NK-92 treated with Interleukin-12 subunit alpha and Interleukin-12 subunit beta, amount 100 ng/mL, for 24 hours (cell line): ENCODE measurements at places on chromosomes 3 and 15.
A peak's percentile ranks its signal among the peaks of the same experiment; 100 is the strongest.

- DNase-seq, result no peak
Observed at GRCh38 chr3:151329363-151329762, at the start of gene P2RY13. Gene P2RY13, minus strand, starts transcription at chr3:151329549. Its CDS starts 21 bp downstream, at chr3:151329528.

DNA sequence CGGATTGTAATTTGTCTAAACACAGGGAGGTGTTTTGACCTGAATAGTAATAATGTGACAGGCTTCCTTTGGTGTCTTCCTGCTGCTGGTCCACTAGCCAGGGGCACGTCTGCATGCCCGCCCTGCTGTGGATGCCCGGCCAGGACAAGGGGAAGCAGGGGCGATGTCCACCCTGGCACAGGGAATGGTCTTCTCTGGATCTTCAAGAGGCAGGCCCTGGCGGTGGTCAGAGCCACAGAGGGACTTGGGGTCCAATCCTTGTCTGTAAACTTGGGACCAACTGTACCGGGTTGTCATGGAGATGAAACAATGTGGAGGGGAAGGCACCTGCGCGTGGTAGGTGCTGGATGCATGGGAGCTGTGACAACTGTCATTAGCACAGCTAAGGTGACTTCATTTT, 134.1 kb downstream of the RPLP1 start:
- DNase-seq, result no peak

- DNase-seq, result no peak
Observed at GRCh38 chr3:103218793-103219192, 784.0 kb downstream of the ZPLD1 start.

- DNase-seq, result no peak
Observed at GRCh38 chr15:78598348-78598747, 22.4 kb downstream of the CHRNA3 start.

DNA sequence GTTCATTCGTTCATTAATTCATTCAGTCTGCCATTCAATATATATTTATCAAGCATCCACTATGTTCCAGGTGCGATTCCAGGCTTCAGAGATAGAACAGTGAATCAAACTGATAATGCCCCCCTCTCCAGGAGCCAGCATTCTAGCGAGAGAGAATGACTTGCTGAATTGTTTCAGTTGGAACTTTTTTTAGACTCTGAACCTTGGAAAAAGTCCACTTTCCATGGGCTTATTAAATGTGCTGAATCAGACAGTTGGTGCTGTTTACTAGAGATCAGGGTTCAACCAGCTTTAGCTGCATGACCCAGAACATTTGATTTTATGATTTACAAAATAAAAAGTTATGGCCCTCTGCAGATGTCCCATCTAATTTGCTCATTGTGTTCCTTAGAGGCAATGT, 213.2 kb downstream of the THSD4 start:
- no peak for DNase-seq

GRCh38 chr3:49701388-49702077, 12.2 kb downstream of the RNF123 start:
- no peak for DNase-seq

GRCh38 chr3:154176036-154176435, 54.8 kb downstream of the ARHGEF26 start:
- no peak for DNase-seq

DNA sequence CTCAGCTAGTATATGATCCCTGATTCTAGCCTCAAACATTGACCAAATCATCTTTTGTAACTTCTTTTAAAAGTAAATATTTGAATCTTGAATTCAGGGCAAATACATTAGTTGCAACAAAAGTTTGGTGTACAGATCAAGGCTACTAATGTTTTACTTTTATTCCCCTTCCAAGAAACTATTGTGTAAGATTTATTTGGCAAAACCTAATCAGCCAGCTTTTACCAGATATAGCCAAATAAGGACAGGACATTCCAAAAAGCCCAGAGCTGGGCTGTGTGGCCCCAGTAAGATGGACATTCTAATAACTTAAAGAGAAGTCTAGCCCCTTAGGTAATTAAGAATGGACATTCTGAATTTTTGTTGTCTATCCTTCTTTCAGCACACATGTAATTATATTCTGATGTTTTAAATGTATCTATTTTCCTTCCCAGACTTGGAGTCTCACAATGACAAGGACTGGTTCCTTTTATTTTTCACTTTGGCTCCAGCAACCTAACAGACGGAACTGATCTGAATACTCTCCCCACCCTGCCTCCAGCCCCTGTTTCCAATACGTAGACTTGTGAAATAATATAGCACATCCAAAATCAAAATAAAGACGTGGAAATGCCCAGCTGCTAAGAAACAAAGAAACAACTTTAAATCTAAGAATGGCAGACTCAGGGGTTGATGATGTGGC, 48.1 kb downstream of the STARD5 start:
- no peak for DNase-seq

GRCh38 chr15:101296418-101297405, 1.7 kb upstream of the SNRPA1 start:
- no peak for DNase-seq

DNA sequence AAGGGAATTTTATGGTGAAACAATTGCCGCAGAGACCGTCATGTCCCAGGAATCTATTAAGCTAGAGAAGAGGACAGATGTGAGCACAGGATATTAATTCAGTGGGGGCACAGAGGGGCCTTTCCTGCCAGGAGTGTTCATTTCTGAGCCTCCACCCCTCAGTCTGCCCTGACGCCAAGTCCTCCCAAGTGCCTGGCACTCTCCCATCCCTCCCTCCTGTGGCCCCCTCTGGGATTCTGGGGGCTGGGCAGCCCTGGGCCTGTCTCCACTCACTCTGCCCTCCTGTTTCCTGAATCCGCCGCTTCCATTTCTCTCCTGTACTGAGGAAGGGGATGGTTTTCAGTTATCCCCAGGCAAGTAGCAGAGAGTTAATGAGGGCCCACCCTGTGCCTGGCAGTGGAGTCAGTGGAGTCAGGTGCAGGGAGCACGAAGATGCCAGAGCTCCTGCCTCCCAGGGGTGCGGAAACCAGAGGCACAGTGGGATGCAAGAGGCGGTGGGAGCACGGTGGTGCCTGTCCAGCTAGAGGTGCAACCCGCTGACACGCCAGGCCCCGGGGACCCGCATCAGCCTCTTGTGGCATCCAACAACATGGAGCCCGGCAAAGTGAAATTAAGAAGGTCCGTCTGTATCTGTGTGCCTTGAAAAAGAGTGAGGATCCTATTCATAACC, 212.5 kb downstream of the XXYLT1 start:
- no peak for DNase-seq

GRCh38 chr3:73548436-73548835, 76.3 kb downstream of the PDZRN3 start:
- no peak for DNase-seq

DNA sequence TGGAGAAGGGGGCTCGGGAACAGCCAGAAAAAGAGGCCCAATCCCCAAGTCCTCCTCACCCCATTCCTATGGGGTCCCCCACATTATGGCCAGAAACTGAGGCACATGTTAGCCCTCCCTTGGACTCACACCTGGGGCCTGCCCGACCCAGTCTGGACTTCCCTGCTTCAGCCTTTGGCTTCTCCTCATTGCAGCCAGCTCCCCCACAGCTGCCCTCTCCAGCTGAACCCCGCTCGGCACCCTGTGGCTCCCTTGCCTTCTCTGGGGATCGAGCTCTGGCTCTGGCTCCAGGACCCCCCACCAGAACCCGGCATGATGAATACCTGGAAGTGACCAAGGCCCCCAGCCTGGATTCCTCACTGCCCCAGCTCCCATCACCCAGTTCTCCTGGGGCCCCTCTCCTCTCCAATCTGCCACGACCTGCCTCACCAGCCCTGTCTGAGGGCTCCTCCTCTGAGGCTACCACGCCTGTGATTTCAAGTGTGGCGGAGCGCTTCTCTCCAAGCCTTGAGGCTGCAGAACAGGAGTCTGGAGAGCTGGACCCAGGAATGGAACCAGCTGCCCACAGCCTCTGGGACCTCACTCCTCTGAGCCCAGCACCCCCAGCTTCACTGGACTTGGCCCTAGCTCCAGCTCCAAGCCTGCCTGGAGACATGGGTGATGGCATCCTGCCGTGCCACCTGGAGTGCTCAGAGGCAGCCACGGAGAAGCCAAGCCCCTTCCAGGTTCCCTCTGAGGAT, 10.6 kb downstream of the MAP1A start:
- no peak for DNase-seq

DNA sequence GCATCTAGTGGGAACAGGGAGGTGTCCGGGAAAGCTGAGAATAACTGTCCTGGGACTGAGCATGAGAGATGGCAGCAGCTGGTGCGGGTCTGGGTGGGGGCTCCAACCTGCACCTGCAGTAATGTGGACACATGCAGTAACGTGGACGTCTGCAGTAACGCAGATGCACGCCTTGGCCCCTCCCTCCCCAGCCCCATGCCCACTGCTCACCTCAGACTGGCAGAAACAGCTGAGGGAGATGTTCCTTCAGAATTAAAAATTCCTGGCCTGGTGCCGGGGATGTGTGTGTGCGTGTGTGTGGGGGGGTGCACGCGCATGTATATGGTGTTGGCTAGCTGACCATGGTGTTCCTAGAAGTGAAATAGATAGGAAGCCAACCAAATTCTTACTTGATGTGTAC, 86.7 kb upstream of the OXTR start:
- DNase-seq, result no peak

GRCh38 chr3:13194285-13195209, 121.3 kb upstream of the IQSEC1 start:
- no peak for DNase-seq

- DNase-seq, result no peak
Observed at GRCh38 chr3:183370391-183370790, 58.0 kb downstream of the MCF2L2 start.

- no peak for DNase-seq
Observed at GRCh38 chr3:127090218-127091160, 102.4 kb upstream of the PRR23E start.

- DNase-seq, result no peak
Observed at GRCh38 chr15:47218295-47218694, 499.0 kb upstream of the SEMA6D start.

DNA sequence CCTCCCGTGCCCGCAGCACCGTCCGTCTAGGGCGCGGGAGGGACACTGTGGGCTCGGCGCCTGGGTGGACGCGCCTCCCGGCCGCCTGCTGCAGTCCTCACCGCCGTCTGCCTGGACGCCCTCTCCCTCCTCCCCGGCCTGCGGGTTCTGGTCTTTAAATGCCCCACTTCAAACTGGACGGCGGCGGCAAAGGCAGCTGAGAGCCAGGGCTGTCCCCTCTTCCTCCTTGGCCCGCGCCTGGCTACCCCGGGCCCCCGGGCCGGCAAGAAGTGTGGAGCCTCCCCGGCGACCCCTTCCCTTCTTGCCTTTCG, 426 bp downstream of the CBLB start:
- DNase-seq, result peak; percentile 51

DNA sequence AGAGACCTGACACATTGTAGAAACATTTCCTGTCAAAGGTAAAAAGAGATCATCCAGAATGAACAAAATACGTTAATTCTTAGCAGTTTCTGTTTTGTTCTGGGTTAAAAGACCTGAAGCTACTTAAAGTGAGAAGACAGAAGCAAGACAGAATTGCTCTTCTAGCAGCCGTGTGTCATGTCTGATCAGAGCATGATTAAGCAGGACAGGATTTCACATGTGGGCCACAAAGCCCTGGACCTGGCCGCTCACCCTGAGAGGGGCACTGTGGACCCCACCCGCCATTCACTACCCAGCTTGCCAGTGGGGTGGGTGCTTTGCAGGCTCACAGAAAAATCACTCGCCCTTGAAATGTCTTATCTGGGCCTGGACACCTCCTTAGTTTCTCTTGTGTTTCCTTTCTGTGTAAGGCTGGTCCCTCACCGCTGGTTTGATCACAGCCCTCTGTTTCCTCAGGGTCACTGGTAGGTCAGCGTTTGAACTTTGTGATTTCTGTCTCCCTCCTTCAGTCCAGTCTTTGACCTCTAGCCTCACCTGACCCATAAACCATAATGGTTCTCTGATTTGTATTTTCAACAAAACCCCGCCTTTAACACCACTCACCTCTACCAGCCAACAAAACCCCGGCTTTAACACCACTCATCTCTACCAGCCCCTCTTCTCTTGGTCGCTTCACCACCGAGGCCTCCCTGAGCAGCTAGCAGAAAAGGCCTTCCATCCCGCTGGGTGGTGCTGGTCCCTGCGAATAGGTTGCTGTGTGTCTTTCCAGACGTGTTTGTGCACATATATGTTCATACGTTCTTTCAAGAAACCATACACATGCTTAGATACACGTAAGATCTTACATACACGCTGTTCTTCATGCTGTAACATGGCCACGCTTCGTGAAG, 185.0 kb downstream of the OR4M2 start:
- DNase-seq, result no peak

GRCh38 chr3:127406309-127407025, 118.6 kb upstream of the PRR20G start:
- no peak for DNase-seq

DNA sequence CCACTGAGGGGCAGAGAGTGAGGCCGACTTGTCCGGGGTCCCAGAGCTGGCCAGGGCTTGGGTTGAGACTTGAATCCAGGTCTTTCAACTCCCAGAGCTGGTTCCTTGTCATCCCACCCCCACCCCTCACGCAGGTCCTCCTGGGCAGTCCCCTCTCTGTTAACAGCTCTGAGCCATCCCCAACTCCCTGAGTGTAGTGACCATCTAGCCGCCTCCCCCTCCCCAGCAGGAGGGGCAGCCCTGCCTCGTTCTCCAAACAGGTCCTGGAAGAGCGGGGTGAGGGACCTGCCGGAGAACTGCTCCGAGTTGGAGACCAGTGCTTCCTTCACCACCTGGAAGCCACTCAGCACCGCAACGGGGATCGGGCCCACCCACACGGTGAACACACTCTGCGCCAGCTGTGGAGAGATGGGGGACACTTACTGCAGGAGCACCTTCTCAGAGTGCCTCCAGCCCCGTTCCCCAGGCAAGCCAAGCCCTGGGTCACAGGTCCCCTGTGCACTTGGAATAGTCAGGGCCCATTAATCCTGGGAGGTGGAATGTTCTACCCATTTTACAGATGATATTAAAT, 24.4 kb upstream of the PARL start:
- DNase-seq, result no peak

GRCh38 chr15:63491116-63491827, 13.1 kb upstream of the USP3 start:
- DNase-seq, result peak; percentile 34

DNA sequence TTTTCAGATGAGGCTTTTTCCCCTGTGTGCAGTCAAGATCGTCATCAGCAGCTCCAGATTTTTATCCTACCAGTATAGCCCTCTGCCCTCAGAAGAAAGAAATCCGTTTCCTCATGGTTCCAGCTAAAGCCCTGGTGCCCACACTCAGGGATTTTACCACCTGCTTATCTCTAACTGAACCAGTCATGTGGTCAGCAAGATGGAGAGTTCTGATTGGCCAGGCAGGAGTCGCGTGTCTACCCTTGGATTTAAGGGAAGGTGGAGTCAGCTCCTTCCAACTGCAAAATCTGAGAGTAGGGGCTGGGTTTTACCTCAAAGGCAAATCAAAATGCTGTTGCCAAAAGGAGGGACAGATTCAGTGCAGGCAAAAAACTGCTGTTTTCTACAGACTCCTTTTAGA, 135.3 kb downstream of the LRTM1 start:
- DNase-seq, result no peak
